ENCODE measurements at places on chromosomes 2 and 18.
A peak's percentile ranks its signal among the peaks of the same experiment; 100 is the strongest.

DNA sequence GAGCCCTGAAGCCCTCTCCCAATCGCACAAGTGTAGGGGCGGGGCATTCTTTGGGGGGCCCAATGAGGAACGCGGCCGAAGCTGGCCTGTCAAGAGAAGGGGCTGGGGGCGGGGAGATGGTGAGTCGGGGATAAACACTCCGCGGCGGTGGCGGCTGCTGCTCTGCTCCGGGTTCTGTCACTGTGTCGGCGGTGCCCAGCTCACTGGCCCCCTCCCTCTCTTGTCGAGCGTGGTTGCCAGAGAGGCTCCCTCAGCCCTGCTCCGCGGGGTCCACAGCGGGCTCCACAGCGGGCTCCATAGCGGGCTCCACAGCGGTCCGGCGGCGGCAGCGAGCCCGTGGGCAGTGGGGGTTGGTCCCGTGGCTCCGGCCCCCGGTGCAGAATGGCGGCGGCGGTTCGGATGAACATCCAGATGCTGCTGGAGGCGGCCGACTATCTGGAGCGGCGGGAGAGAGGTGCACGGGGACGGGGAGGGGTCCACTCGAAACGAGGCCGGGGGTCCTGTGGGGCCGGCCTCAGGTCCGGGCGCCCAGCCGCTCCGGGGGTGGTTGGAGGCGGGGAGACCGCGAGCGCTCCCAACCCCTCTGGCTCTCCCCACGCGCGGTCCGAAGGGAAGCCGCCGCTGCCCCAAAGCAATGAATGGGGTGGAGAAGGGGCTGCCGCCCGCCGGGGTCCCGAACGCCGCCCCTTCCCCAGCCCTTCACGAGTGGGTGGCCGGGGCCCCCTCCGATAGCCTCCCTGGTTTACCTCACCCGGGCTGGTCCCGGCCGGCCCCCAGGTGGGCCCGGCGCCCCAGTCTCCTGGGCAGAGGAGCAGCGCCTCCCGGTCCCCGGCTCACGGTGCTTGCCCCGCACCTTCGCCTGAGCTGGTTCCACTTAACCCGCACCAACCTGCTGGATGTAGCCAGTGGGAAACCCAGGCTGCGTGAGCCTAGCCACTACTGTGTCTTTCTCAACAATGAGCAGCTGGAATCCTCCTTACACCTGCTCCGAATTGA lies at the start of gene MXD1:
Gene MXD1 (plus strand): TSS at position 160 of the 996 bp plus-strand sequence. CDS start 222 bp downstream, at position 382.
- DNase-seq, result peak; percentile 53

GRCh38 chr2:165698444-165698884 lies 95.6 kb downstream of the GALNT3 start:
- peak; percentile 5 for DNase-seq

GRCh38 chr2:41031282-41031681 lies 579.4 kb upstream of the SLC8A1 start:
- DNase-seq, result no peak

DNA sequence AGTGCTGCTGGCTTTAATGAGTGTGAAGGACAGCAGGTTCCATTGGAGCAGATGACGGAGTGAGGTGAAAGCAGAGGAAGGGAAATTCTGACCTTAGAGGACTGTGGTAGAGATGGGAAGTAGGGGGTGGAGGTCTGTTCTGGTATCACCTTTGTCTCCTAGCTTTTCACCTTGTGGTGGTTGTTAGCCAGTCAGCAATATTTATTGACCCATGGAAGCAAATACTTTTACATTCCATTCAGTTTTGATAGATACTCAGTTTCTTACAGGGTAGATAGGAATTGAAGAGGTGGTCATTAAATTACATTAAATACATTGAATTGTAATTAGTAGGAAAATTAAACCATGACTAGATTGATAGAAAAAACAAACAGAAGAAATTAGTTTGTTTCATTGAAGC lies 180.1 kb downstream of the DIS3L2 start:
- no peak for DNase-seq

All from erythroblast (primary cell).